Endodermal cell (in vitro differentiated cells): ENCODE measurements at places on chromosomes 7 and 10. TPM values are rescaled to one million over a fixed set of nuclear protein-coding genes. Genes with fewer than 3 reads are reported as not detected.

DNA sequence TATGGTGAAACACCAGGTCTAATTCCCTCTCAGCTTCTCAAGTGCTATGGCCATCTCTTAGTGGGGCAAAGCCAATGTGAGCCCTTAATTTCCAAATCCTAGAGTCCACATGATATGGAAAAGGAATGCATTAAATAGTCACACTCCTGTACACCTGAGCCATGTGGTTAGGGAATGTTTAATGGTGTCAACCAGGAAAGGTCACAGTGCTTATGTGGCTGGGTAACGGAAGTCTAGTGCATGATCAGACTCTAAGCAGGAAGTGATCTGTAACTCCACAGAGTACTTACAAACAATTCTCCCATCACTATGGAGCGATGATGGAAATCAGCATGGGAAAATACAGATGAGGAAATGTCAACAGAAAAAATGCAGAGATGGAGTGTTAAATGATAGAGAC, 148.8 kb downstream of the MAGI2 start:
- no peak overlapping the region for H3K4me3 ChIP-seq
- H3K27me3 ChIP-seq = no peaks in the 10 kb centered on the region
- DNase-seq = no peak
- H3K27ac ChIP-seq = no peak overlapping the region
- no peaks in the 10 kb centered on the region for H3K36me3 ChIP-seq

DNA sequence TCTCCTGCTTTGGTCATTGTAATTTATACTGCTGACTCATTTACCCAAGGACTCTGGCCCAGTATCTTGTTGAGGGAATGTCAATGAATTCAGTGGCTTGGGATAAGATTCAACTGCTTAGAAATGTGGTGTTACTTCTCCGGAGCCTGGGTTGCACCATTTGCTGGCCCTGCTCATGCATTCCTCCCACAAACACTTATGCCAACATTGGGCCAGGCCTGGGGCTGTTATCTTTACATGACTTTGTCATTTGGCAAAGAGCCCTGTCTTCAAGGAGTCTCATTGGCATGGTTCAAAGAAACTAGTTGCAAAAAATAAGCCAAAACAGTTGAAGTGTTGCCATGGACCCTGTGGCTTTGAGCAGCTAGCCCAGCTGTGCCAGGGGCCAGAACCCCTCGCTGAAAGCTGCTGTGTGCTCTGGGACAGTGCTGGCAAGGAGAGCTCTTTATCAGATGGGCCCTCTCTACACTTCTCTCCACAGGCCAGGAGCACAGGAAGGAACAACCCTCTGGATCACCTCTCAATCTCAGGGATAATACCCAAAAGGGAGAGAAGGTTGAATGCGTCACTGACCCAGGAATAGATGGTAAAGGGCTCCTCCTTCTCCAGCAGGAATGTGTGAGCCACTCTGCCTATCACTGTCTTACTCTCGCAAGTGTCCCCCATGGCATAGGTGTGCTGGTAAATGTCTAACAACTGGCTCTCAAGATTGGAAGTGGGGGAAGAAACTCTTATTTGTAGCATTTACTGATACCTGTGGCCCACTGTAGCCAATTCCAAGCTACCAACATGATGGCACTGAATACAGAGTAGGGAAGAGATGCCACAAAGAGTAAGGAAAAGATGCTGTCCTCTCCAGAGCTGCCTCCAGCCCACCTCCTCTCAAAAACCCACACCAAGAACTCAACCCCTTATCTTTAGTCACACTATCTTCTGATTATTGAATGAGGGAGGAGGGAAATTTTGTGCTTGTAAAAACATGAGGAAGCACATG, 23.5 kb upstream of the PDE1C start:
- H3K27ac ChIP-seq = no peak overlapping the region
- no peaks in the 10 kb centered on the region for H3K36me3 ChIP-seq
- no peaks in the 10 kb centered on the region for H3K27me3 ChIP-seq
- no peak for DNase-seq
- H3K4me1 ChIP-seq = no peaks in the 10 kb centered on the region

GRCh38 chr10:23786594-23786993, 347.7 kb downstream of the OTUD1 start:
- no peak overlapping the region for H3K4me3 ChIP-seq
- H3K27me3 ChIP-seq = no peaks in the 10 kb centered on the region
- H3K36me3 ChIP-seq = no peaks in the 10 kb centered on the region
- no peak overlapping the region for H3K27ac ChIP-seq
- H3K4me1 ChIP-seq = no peaks in the 10 kb centered on the region

DNA sequence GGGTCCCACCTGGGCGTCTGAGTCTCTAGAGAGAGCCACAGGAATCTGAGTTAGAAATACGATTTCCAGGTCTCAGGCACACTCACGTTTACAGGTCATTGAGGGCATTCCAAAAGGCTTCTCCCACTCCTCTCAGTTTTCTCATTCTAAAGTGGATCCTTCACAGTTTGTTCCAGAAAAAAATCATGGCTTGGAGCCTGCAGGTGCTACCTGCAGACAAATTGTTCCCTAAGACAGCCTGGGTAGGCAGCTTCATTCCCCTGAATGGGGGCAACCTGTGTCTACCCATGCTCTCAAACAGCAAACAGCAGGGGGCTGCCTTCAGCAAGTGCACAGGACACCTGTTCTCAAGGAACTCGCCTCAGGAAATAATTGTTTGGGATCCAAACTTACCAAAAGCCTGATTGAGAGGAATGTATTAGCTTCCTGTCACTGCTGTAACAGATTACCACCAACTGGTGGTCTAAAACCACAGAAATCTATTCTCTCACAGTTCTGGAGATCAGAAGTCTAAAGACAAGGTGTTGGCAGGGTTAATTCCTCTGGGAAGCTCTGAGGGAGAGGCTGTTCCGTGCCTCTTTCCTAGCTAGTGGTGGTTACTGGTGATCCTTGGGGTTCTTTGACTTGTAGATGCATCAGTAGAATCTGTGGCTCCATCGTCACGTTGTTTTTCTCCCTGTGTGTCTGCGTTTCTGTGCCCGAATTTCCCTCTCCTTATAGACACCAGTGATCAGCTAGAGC, 117.2 kb downstream of the RAB11FIP2 start:
- H3K4me3 ChIP-seq = no peak overlapping the region
- no peaks in the 10 kb centered on the region for H3K4me1 ChIP-seq
- no peaks in the 10 kb centered on the region for H3K36me3 ChIP-seq
- no peak overlapping the region for H3K27ac ChIP-seq

- H3K4me1 ChIP-seq = peaks cover 51% of the 10 kb centered on the region
- H3K27me3 ChIP-seq = no peaks in the 10 kb centered on the region
- no peaks in the 10 kb centered on the region for H3K36me3 ChIP-seq
- H3K4me3 ChIP-seq = peak within 1 kb of the TSS; percentile 57
These were observed at the start of gene LGI1 for GRCh38 chr10:93757801-93758507. Gene LGI1 (plus strand): TSS chr10:93757936. CDS start chr10:93758145, 209 bp downstream.

- no peaks in the 10 kb centered on the region for H3K27me3 ChIP-seq
- no peaks in the 10 kb centered on the region for H3K4me1 ChIP-seq
- H3K36me3 ChIP-seq = no peaks in the 10 kb centered on the region
- H3K27ac ChIP-seq = no peak overlapping the region
- no peak for DNase-seq
- H3K4me3 ChIP-seq = no peak overlapping the region
These were observed 6.7 kb upstream of the MGAM2 start for GRCh38 chr7:142104550-142105527.

GRCh38 chr7:155804897-155805825, 7.1 kb downstream of the SHH start:
- peaks cover 6% of the 10 kb centered on the region for H3K4me1 ChIP-seq
- peak overlapping the region; percentile 70 for H3K4me3 ChIP-seq
- peak; percentile 95 for DNase-seq
- no peak overlapping the region for H3K27ac ChIP-seq
- peaks cover 86% of the 10 kb centered on the region for H3K27me3 ChIP-seq

DNA sequence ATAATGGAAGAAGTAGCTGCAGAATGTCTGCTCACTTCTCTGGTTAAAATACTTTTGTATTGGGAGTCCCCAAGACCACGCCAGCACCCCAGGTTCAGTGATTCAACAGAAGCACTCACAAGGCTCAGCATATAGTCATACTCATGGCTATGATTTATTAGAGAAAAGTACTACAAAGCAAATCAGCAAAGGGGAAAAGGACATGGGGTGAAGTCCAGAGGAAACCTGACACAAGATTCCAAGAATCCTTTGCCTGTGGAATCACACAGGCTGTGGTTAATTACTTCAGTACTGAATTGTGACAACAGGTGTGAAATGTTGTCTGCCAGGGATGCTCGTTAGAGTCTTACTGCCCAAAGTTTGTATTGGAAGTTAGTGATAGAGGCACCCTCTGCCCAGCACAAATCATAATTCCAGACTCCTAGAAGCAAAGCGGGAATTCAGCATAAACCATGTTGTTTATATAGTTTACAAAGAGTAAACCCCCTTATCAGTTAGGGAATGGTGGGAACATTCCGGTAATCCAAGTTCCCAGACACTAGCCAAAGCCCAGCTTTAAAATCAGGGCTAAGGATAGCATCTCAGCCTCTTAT, 79.4 kb downstream of the HYCC1 start:
- H3K27ac ChIP-seq = no peak overlapping the region
- H3K4me1 ChIP-seq = peaks cover 29% of the 10 kb centered on the region
- H3K36me3 ChIP-seq = peaks cover 4% of the 10 kb centered on the region
- no peaks in the 10 kb centered on the region for H3K27me3 ChIP-seq

- H3K4me3 ChIP-seq = no peak overlapping the region
- no peaks in the 10 kb centered on the region for H3K27me3 ChIP-seq
These were observed 31.2 kb downstream of the FOXK1 start for GRCh38 chr7:4713183-4713784.

DNA sequence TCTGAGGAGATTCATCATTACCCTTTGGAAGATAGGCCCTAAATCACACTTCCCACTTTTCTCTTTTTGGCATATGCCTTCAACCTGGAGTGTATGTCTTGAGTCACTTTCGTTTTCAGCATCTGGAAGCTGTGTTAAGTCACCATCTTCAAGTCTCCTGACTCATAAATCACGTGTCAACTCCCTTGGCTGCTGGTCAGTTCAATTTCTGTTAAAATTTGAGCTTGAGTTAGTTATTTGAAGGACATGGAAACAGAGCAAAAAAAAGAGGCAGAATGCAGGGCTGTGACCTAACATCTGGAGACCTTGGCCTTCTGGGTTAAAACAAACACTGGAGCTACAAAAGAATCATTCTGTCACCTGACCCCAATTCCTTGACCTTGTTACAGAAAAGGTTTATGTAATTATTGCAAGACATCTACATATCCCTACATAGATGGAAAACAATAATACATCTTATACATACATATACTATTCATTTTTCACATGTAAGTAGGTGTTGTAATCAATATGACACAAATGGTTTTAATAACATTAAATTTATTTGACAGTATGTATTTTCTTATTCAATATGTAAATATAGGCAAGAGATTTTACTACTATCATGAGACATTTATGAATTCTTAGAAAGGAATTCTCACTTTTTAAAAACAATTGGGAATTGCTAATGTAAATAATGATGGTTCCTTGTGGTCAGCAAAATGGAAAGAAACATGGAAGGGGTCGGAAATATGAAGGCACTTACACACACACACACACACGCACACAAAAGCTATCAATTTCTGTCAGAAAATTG, 169.7 kb upstream of the PHYHIPL start:
- no peaks in the 10 kb centered on the region for H3K36me3 ChIP-seq
- no peaks in the 10 kb centered on the region for H3K4me1 ChIP-seq
- no peak for DNase-seq
- H3K4me3 ChIP-seq = no peak overlapping the region

GRCh38 chr10:84755311-84755710, 426.9 kb downstream of the CCSER2 start:
- peak overlapping the region; percentile 7 for H3K4me3 ChIP-seq
- H3K36me3 ChIP-seq = no peaks in the 10 kb centered on the region
- no peaks in the 10 kb centered on the region for H3K4me1 ChIP-seq
- H3K27me3 ChIP-seq = no peaks in the 10 kb centered on the region
- H3K27ac ChIP-seq = no peak overlapping the region

DNA sequence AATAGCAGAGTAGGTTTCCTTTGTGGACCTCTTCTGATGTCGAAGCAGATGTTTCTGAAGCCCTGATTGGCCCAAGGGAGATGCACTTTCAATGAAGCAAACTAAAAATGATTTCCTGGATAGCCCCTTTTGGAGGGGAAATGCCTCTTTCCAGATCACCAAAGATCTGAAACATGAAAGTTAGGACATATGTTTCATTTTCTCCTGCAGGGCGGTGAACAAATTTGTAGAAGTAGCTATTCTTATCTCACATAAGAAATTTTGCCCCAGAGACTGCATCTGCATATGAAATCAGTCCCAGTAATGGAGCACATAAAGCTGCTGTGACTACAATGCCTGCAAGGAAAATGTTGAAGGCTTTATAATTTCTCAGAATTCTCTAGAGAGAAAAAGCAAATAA, 56.0 kb downstream of the THSD7A start:
- H3K27ac ChIP-seq = peak overlapping the region; percentile 53
- no peaks in the 10 kb centered on the region for H3K36me3 ChIP-seq

DNA sequence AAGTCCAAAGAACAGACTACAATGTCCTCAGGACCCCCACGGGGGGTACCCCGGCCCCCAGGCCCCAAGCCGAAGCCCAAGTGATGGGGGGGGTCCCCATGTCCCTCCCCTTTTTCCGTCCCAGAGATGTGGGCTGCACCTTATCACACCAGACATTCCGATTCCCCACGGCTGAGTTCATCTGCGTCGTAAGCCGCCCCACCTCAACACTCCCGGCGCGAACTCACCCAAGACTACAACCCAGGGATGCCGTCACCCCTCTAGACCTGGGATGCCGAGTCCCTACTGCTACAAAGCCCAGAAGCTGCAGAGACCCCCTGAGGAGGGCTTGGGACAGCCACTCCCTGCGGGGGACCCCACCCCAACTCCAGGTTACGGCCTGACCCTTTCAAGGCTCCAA, 14.5 kb downstream of the PDGFA start:
- H3K27ac ChIP-seq = no peak overlapping the region
- H3K36me3 ChIP-seq = no peaks in the 10 kb centered on the region
- peaks cover 6% of the 10 kb centered on the region for H3K4me1 ChIP-seq
- DNase-seq = no peak

DNA sequence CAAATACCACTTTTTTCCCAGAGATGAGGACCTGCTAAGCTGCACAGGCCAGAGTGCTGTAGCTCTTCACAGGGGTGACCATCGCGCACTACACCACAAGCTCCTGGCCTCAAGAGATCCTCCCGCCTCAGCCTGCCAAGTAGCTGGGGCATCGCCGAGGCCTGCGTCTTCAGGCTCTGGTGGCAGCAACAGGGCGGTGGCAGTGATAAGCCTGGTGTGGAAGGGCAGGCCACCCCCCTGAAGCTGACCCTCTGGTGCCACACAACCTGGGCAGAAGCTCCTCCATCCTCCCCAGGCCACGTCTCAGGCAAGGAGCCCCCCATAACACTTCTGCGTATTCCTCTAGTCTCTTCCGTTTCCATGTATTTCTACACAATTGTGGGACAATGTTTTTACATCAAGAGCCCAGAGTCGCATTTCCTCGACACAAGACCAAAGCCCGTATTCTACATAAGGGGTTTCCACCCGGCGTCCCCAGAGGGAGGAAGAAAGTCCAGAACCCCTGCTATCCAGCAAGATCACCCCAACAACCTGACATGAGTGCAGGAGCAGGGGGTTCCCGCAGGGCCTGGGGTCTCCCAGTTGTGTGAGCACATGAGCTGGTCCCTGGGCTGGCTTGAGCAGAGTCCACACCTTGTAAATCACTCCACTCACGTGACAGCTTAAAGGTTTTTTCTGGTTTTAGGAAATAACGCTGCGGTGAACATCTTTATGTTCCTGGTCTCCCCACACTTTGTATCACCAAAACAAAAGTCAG, 37.6 kb upstream of the NCAPG2 start:
- no peak for DNase-seq
- H3K27me3 ChIP-seq = no peaks in the 10 kb centered on the region
- no peak overlapping the region for H3K27ac ChIP-seq
- no peak overlapping the region for H3K4me3 ChIP-seq
- peaks cover 71% of the 10 kb centered on the region for H3K36me3 ChIP-seq
- no peaks in the 10 kb centered on the region for H3K4me1 ChIP-seq

The IDI2 gene
- not detected in 3 replicates for total RNA-seq

The SPRN gene
- total RNA-seq = 0.11 TPM in 1 of 3 replicates, not detected in the others

The IQCE gene
- 11.9 to 20.8 TPM (median 19.3 TPM) in 3 replicates for total RNA-seq

The ERV3-1 gene
- 42.9 to 45.3 TPM (median 44.6 TPM) in 3 replicates for total RNA-seq

The BRAT1 gene
- total RNA-seq = 41.3 and 42.1 TPM in 2 replicates
